ENCODE measurements at places on chromosomes 5 and 9.
A peak's percentile ranks its signal among the peaks of the same experiment; 100 is the strongest.

GRCh38 chr5:127563136-127563535 lies 45.7 kb downstream of the PRRC1 start:
- no peak for DNase-seq

DNA sequence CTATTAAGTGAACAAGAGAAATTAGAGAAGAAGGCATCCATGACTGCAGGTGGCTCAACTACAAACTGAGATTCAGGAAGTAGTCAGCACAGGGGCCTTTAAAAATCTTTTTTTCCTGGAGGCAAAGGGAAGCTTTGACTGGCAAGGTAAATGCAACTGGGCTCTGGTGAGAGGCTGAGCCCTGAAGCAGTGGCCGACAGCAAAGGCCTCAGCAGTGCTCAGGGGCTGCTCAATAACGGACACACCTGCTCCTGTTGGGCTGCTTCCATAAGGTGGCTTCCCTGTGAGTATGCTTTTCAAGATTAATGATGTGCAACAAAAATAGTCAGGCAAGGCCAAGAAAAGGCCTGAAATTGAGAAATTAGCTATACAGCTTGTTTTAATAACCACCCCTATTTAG lies 134.2 kb upstream of the RGMB start:
- no peak for DNase-seq

- no peak for DNase-seq
Measured at GRCh38 chr5:35741971-35742370, 114.7 kb upstream of the IL7R start.

DNA sequence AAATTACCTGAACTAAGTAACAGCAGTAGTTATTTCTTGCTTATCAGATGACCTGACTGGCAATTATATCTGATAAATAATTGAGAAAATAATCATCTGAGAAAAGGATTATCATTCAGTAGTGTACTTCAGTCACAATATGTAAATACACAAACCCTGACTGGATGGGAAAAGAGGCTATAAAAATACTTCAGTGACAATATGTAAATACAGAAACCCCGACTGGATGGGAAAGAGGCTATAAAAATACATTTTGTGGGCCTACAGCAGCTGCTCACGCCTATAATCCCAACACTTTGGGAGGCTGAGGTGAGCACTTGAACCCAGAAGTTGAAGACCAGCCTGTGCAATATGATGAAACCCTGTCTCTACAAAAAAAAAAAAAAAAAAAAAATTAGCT lies 11.1 kb downstream of the UBAP2 start:
- no peak for DNase-seq

DNA sequence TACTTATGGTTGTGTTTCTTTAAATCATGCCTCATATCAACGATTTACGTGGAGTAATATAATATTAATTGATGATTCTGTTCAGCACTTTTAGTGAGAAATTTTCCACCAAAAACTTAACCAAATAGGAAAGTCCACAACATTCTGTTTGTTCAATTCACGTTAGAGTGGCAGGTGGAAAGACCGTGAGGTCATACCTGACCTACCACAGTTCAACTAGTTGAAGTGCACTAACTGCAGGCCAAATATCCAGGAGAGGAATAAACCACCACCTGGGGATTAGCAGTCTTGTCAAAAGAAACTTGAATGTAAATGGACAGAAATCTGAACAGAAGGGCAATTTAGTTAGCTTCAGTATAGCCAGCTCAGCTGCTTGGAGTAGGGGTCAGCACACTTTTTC lies 577.7 kb downstream of the KIF4B start:
- no peak for DNase-seq

- no peak for DNase-seq
Measured at GRCh38 chr5:178323541-178323865, 90.9 kb upstream of the PHYKPL start.

GRCh38 chr5:33300209-33300742 lies 140.5 kb upstream of the TARS1 start:
- DNase-seq: no peak

- no peak for DNase-seq
Measured at GRCh38 chr9:134139081-134139480, 3.2 kb downstream of the WDR5 start.

- DNase-seq: no peak
Measured at GRCh38 chr9:34197756-34198711, 19.2 kb downstream of the UBAP1 start.

DNA sequence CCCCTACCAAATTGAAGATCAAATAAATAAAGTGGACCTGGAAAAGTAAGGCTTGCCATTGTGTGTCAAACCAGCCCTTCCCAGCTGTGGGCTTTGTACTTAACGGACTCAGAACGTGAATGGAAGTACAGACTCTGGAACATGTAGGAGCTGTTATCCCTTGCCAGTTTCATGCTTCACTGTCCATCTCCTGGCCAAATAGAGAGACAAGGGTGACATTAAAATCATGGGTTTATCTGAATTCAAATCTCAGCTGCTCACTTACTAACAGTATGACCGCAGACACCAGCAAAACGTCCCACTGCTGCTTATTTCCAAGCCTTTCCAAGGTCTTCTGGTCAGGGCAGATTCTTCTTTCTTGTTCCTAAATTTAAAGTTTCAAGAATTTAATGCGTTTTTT lies 52.2 kb downstream of the EXOSC2 start:
- DNase-seq: no peak

DNA sequence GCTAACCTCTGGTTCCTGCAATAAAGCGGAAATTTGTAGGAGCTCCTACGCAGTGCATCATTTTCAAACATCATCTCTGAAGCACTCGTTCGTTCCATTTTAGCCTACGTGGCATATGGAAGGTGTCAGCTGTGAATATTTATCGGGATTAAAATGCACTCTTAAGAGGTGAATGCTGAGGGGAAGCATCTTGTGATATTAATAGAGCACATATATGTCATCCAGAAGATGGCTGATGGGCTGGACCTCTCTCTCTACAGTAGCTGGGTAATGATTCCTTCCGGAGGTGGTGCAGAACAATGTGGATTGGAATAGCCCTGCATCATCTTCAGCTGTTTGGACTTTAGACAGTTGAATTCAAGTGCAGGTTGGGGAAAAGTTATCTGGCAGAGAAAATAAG lies 478.7 kb downstream of the DMAC1 start:
- no peak for DNase-seq

DNA sequence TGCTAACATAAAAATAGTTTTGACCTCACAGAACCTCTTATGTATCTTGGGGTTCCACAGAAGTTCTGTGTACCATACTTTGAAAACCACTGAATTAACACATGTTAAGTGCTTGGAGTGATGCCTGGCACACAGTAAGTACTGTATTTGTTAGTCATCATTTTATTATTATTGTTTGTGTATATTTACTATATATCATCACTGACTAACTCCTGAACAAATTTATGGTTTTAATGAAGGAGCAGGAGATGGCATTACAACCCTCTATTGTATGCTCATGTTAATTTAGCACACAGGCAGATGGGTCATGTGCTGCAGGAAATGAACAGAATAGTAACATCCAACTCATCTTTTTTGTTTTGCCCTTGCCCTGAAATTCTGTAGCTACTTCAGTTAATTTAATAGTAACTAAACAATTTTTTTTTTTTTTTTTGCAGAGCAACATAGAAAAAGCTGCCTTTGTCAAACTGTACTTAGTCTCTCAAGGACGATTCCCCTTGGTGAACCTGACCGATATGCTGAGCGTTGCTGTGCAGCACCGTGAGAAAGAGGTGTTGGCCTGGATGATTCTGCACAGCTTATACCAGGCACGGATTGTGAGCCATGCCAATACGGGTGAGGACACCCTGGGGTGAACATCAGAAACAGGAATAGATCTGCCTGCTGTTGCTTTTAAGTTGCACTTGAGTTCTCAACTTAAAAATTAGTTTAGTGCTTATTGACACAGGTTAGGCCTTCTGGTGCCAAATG lies 45.4 kb downstream of the HACD4 start:
- no peak for DNase-seq

DNA sequence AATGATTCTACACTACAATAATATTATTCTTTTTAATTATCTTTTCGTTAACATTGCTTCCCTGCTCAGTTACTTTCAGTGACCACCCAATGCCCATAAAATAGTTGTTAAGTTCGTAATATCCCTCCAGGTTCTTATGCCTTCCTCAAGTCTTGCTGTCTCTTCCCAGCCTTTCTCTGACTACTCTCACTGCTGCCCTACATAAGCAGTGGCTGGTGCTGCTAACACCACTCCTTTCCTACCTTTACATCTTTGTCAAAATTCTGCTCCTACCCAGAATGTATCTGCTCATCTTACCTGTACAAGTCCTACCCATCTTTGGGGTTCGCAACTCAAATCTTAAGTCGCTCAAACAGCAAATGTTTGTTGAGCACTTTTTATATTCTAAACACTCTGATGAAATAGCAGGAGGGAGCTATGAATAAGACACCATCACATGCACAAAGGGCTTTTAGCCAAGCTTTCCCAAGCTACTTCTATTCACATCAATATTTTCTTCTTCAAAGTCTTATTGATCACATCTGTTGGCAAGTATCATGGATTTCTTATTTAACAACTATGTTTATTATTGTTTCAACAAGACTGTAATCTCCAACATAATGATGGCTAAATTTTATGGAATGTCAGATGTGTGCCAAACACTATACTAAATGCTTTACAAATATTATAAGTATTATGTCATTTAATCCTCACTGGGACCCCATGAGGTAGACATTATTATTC lies 29.5 kb downstream of the SLC25A46 start:
- DNase-seq: no peak

GRCh38 chr5:174528821-174529544 lies 195.4 kb upstream of the MSX2 start:
- no peak for DNase-seq

- DNase-seq: no peak
Measured at GRCh38 chr9:7210854-7211637, 453.3 kb downstream of the KDM4C start.

- peak; percentile 43 for DNase-seq
Measured at GRCh38 chr5:180209137-180209581, at the start of gene RASGEF1C. RASGEF1C (minus strand) TSS chr5:180209211; CDS start chr5:180138052, 71,159 bp downstream.

DNA sequence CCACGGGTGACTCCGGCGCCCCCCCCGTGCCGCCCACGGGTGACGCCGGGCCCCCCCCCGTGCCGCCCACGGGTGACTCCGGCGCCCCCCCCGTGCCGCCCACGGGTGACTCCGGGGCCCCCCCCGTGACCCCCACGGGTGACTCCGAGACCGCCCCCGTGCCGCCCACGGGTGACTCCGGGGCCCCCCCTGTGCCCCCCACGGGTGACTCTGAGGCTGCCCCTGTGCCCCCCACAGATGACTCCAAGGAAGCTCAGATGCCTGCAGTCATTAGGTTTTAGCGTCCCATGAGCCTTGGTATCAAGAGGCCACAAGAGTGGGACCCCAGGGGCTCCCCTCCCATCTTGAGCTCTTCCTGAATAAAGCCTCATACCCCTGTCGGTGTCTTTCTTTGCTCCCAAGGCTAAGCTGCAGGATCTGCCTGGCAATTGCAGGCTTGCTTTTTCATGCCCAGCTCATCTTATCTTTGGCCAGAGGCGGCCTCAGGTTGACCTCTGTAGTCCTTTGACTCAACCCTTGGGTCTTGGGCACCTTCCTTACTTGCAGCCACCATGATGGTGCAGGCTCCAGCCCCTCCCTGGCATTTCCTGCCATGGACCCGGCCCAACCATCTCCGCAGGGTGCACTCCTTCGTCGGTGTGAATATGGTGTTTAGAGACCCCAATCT lies 9.8 kb downstream of the CEL start:
- DNase-seq: no peak

DNA sequence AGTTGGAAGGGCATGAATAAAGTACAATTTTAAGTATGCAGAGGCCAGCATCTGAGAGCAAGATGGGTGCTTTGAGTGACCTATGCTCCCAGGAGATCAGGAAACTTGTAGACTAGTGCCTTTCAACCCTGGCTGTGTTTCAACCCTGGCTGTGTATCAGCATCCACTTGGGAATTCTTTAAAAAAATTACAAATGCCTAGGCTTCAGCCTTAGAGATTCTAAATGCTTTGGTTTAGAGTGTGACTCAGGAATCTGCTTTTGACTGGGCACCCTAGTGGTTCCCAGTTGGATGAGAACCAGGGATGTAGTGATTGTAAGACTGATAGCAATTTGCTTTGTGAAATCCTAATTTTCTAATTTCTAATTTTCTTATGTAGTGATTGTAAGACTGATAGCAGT lies 65.6 kb downstream of the RALGPS1 start:
- DNase-seq: no peak

DNA sequence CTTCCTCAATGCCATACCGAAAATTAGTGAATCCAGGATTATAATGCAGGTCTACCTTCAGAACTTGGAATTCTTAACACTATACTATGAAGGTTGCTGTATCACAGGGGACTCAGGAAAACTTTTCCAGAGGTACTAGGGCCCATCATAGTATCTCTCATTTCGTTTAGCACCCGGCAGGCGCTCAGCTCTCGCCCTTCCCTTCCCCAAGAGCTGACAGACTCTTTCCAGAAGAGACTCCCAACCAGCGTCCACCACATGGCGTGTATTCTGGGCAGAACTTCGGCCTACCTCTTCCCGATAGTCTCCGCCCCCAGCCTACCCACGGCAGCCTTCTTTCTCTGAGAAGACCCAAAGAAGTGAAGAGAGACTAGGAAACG lies 271 bp downstream of the NOL8 start:
- DNase-seq: no peak

DNA sequence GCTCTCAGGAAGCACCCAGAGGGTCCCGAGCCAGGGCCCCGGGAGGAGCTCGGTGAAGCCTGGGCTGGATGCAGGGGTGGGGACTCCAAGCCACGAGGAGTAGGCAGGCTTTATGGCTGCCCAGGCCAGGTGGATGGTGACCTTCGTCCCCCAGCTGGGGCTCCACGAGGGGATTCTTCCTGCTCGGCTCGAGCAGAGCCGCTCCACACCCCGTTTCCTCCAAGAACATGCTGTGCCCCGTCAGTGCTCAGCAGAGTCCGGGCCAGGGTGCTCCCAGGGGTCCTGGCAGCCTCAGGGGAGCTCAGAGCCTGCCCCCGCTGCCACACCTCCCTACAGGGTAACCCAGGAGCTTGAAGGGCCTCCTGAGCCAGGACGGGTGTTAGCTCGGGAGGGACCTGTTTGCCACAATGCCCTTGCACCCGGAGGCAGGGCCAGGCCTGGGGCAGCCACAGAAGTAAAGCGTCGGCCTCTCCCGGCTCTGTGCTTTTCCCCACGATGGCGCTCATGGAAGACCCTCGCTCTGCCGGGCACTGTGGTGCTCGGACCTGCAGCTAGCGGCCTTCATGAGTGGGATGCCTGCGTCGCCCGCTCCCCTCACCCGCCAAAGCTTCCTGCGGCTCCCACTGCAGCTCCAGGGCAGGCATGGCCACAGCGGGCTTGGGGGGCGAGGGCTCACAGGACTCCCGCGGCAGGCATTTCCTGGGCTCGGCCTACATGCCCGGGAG lies 86.8 kb downstream of the KCNT1 start:
- DNase-seq: no peak

DNA sequence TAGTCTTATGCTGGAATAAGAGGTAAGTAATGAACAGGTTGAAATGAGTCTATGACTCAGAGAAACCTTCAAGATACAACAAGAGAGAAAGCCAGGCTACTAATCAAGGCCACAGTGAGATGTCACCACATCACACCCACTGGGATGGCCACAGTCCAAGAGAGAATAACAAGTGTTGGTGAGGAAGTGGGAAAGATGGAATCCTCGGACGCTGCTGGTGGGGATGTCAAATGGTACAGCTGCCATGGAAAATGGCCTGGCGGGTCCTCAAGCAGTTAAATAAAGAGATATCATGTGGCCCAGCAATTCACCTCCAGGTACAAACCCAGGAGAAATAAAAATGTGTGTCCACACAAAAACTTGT lies 41.9 kb upstream of the NEURL1B start:
- DNase-seq: no peak

- DNase-seq: no peak
Measured at GRCh38 chr5:172624996-172625964, 15.8 kb upstream of the NEURL1B start.

Data from T follicular helper cell (primary cell).